ENCODE measurements at places on chromosomes 6 and 20. TPM values are rescaled to one million over a fixed set of nuclear protein-coding genes. Genes with fewer than 3 reads are reported as not detected.

GRCh38 chr20:33232486-33233072, 3.2 kb upstream of the BPIFA1 start:
- no peak for ATAC-seq

RBM38 gene
- 12.3 TPM for total RNA-seq

DNA sequence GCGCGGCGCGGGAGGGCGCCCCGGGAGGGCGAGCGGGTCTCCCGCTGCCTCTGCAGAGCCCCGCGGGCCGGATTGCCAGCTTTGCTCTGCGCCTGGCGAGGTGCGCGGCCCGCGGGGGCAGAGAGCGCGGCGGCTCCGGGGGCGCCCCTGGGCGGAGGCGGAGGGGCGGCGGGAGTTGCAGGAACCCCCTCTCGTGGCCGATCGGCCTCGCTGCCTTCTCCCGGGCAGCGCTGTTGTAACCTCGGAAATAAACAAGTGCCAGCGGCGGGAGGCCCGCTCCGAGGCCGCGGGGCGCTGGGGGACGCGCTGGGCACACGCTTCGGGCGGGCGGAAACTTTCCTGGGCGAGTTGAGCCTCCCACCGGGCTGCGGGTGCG, 1.2 kb downstream of the CDH4 start:
- ATAC-seq, result no peak

HLA-DRB1 gene
- total RNA-seq, result 17.3 TPM

GTPBP2 gene
- total RNA-seq, result 49.7 TPM

NKAIN2 gene
- total RNA-seq, result not detected

DNA sequence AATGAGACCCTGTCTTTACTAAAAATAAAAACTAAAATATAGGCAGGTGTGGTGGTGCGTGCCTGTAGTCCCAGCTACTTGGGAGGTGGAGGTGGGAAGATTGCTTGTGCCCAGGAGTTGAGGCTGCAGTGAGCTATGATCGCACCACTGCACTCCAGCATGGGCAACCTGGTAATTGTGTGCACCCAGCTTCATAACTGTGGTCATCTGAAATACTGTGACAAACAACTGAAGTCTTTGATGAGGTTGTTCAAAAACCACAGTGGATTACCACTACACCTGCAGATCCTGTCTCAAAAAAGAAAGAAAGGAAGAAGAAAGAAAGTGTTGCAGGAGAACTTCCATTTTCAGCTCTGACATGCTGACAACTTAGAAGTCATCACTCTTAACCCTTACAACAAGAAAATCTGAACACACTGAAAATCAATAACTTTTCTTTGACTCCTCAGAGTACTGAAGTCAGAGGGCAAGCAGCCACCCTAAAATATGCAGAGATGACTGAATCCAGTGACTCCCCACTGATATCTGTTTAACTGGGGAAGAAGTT, 13.8 kb upstream of the ZBP1 start:
- no peak for ATAC-seq

- ATAC-seq, result no peak
Measured at GRCh38 chr20:46601603-46602122, 49.6 kb downstream of the SLC13A3 start.

DNA sequence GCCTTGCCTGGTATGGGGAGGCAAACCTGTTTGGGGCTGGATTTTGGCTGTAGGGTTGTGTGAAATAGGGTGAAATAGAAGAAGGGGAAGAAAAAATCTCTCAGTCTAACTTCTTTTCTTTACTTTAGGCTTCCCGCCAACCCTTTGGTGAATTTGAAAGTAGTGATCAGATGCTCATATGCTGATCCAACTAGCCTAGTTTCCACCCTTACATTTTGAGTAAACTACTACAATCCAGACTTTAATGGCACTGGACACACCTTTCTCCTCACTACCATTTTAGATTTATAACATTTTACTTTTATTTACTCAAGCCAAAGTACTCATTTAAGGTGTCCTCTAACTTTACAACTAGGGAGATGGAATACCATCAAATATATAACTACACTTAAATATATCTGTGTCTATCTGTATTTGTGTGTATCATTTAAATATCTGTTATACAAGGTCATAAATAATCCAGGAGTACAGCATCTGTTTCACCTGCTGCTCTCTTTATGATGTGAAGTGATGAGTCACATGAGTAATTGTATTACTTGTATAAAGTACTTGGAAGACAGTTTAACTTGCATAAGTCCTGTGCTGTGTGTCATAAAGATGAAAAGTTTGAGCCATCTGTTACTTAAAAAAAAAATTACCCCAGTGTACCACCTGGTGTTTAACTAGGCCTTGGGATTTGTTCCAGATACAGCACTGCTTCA, 172.1 kb downstream of the CDKAL1 start:
- peak; percentile 72 for ATAC-seq

- no peak for ATAC-seq
Measured at GRCh38 chr6:7762760-7763159, 36.9 kb downstream of the BMP6 start.

GRCh38 chr20:51695574-51696303, 72.5 kb downstream of the ATP9A start:
- peak; percentile 78 for ATAC-seq

GRCh38 chr20:3181270-3181669, 7.9 kb upstream of the LZTS3 start:
- no peak for ATAC-seq

DNA sequence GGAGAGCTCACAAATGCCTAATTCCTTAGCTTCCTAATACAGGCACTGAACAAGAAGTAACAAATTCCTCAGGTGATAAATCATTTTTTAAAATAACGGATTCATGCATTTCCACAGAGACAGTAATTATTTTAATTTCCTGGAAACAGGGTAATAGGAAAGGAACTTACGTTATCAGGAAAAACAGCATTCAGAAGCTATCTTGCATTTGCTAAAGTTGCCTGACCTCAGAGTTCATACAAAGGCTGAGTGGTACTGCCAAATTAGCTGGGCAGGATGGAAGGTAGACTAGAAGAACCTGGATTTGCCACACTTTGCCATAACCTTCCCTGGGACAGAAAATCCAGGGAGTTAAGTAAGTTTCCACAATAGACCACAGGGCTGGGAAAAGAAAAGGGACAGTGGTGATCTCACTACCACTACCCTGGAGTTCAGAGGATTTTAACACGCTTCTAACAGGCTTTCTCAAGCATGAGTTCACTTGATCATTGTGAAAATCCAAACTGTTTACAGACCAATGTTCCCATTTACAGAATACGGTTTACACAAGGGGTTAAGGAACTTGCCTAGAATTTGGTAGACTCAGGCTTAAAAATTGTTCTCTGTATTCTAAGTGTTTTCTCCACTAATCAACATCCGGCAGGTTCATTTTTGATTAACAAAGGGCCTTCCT, 57.0 kb downstream of the KIF13A start:
- ATAC-seq, result no peak

- ATAC-seq, result no peak
Measured at GRCh38 chr6:12473494-12473893, 183.3 kb downstream of the EDN1 start.

DNA sequence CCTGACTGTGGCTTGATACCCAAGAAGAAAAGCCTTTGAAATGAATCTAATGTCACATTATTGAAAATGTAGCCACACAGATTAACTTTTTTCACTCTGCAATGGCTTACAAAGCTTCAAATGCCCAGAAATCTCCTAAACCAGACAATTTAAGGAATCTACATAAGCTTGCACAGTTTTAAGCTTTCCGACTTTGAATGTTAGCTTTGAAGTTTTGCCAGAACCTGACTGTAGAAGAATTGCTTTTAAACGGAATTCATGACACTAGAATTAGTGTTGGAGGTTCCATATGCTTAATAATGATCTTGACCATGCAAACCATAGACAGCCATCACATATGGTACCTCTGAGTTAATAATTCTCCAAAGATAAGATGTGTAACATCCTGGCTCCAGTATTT, 798.5 kb upstream of the EPHA7 start:
- no peak for ATAC-seq

DNA sequence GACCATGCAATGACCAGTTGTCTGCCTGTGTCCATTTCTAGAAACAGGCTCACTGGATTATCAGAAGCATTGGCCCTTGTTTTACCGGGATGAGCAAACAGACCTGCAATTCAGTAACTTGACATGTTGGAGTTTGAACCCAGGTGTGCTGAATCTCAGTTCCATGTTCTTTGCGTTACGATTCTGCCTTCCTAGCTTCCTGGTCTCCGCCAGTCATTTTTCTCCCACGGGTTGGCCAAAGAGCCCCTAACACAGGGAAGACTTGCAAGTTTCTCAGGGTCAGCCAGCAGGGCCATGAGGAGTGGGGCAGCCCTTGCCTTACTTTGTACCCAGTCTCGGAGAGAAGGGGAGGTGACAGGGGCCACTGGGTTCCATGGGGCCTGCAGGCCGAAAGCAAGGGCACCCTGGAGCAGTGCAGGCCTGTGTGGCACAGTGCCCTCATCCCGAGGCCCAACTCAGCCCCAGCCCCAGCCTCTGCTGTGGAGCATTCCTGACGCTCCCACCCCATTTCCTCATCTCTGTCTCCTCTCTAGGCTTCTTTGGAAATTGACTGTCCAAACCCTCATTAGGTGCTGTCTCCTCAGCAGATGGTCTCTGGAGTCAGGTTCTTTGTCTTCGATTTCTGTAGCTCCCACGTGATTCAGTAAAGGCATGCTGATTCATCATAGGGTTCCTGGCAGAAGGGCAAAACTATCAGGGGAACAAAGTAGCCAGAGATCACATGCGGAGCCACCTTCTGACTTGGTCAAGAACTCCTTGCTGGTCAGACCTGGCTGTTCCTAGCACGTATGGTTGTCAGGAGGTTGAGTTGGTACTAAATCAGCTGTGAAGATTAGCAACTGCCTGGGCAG, 23.6 kb downstream of the CDS2 start:
- ATAC-seq, result no peak

HTR1E gene
- not detected for total RNA-seq

Data from esophagus mucosa (tissue), 1 donor.